ENCODE measurements at places on chromosomes 5 and 9.

DNA sequence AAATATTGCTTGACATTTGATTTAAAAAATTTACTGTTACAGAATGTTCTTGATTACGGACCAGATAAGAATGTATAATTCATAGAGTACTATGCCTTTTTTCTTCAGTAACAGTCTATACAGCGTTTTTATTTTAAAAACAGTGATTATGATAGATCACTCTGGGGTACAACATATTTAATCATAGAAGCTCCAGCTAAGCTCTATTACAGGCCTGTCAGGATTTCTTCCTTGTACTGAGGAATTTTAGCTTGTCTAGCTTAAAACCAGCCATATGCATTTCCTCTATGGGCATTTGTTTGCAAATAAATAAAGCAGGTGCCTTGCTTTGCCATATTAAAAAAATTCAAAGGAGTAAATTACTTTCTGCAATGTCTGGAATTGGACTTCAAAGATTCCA lies 423.8 kb downstream of the BNC2 start:
- DNase-seq = no peak

GRCh38 chr5:33984671-33985124 lies at the start of gene SLC45A2:
SLC45A2 (minus strand) TSS chr5:33984693; CDS start chr5:33984583, 110 bp downstream.
- no peak for DNase-seq

GRCh38 chr9:114653556-114654159 lies 3.9 kb downstream of the TEX53 start:
- DNase-seq = no peak

GRCh38 chr9:82673201-82673600 lies 389.7 kb downstream of the RASEF start:
- no peak for DNase-seq

GRCh38 chr9:98811051-98811650 lies 3.7 kb downstream of the GALNT12 start:
- no peak for DNase-seq

GRCh38 chr9:133641396-133641655 lies 5.2 kb downstream of the DBH start:
- DNase-seq = no peak

DNA sequence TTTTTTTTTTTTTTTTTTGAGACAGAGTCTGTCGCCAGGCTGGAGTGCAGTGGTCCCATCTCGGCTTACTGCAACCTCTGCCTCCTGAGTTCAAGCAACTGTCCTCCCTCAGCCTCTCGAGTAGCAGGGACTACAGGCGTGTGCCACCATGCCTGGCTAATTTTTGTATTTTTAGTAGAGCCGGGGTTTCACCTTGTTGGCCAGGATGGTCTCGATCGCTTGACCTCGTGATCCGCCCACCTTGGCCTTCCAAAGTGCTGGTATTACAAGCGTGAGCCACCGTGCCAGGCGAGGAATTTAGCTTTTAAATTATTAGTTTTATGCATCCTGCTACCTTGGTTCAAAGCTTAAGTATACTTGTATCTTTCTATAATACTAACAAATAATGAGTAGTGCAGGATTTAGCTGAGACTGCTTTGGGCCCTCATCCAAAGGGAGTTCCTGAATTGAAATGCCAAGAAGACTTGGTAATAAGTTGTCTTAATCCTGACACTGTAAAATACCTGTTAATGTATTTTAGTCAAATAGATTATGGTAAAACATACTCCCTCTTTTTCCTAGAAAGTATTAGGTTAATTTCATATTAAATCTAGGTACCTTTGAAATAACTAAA lies 5.0 kb downstream of the CDC42SE2 start:
- no peak for DNase-seq

GRCh38 chr5:179608131-179608581 lies 15.3 kb downstream of the HNRNPH1 start:
- DNase-seq = no peak

GRCh38 chr5:142432369-142432863 lies 107.6 kb upstream of the SPRY4 start:
- DNase-seq = no peak

- no peak for DNase-seq
Observed at GRCh38 chr9:127776195-127776923, 2.1 kb downstream of the SH2D3C start.
